ENCODE measurements at places on chromosomes 11 and 22. TPM values are rescaled to one million over a fixed set of nuclear protein-coding genes. Genes with fewer than 3 reads are reported as not detected.
A peak's percentile ranks its signal among the peaks of the same experiment; 100 is the strongest.

SGSM1 gene
- 0.29 TPM for total RNA-seq

C22orf15 gene
- not detected for total RNA-seq

TMEM86A gene
- 1.6 TPM for total RNA-seq

F2 gene
- total RNA-seq: not detected

KDELR3 gene
- total RNA-seq: 17.7 TPM

DNA sequence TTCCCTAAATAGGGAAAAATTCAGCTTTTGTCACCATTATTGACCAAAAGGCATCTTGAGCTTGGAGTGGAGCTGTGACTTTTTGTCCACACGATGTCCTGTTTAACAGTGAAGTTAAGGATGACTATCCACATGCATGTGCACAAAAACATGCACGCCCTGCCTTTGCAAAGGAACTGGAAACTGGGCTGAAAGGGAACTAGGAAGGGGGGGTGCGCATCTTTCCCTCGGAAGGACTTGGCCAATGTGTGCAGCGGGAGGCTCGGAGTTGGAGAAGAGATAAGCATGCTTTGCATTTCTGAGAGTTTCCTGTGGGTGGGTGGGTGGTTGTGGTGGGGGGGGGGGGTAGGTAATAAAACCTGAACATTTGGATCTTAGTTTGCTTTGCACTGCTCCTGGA is 411 bp upstream of the KIRREL3 start:
- peaks cover 77% of the 10 kb centered on the region for H3K27me3 ChIP-seq
- no peak overlapping the region for H3K27ac ChIP-seq
- no peaks in the 10 kb centered on the region for H3K4me1 ChIP-seq

- peaks cover 30% of the 10 kb centered on the region for H3K4me1 ChIP-seq
- H3K27me3 ChIP-seq: no peaks in the 10 kb centered on the region
- H3K27ac ChIP-seq: no peak overlapping the region
- no peak for DNase-seq
These were observed 29.1 kb downstream of the LRFN4 start for GRCh38 chr11:66885950-66886440.

- no peaks in the 10 kb centered on the region for H3K27me3 ChIP-seq
- DNase-seq: peak; percentile 80
- peaks cover 68% of the 10 kb centered on the region for H3K4me1 ChIP-seq
- H3K4me3 ChIP-seq: peak overlapping the region; percentile 12
These were observed 12.9 kb downstream of the CD59 start for GRCh38 chr11:33723238-33723881.
